ENCODE measurements at places on chromosomes 1 and 21. TPM values are rescaled to one million over a fixed set of nuclear protein-coding genes. Genes with fewer than 3 reads are reported as not detected.

GRCh38 chr1:173823781-173824314 is 625 bp upstream of the DARS2 start:
- DNase-seq, result no peak

- DNase-seq, result no peak
Measured at GRCh38 chr1:82628887-82629286, 828.2 kb downstream of the ADGRL2 start.

DNA sequence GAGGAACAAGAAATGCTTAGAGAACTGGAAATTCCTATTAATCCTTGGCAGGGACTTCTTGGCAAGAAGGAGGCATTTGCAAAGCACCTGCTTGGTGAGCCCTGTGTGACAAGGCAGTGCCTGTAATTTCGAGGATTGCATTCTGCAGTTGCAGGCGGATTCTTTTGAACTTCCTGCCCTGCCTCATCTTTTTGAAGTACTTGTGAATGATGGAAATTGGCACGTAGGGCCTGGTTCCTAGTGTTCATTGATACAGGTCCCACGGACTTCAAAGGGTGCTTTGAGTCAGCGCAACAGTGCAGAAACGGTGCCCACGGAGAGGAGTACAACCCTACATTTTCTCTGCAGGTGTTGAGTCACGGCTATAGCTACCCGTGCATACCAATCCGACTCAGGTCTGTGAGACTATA is 6.4 kb downstream of the HUNK start:
- no peak for DNase-seq

The OVAAL gene
- not detected for total RNA-seq

The FRRS1 gene
- total RNA-seq, result 4.3 TPM

The AMY1B gene
- not detected for total RNA-seq
